CD8-positive, alpha-beta memory T cell (primary cell): ENCODE measurements at places on chromosomes 4 and X.

DNA sequence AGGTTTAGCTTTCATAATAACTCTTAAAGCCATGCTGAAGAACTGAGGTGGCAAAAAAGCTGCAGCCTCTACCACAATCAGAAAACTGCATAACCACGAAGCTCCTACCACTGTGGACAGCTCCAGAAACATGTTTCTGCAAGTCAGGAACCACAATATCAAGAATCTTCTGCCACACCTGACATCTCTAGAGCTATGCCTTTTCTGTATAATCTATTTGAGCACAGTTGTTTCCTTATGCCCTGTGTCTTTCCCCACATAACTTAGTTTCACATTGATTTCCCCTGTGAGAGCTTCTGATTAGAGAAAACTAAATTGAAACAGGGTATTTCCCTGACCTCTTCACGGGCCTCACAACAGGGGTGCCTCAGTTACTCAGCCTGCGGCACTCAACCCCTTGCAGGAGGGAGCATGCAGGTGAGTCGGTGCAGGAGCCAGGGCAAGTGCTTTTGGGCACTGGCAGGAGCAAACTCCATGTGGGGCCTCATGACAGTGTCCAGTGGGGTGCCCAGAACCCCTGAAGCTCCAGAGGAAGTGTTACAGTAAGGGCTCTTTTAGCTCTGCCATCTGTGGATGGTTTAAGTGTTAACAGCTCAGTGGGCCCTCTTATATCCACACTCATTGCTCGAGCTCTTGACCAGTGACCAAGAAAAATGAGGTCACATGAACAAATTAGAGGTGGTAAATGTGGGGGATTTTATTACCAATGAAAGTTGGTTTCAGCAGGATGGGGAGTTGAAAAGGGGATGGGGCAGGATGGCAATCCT lies 132.8 kb upstream of the BMP3 start:
- no peak for DNase-seq

- no peak for DNase-seq
These were observed 49.7 kb upstream of the GPRIN3 start for GRCh38 chr4:89357340-89357739.

- DNase-seq, result no peak
These were observed 387.3 kb upstream of the ADGRL3 start for GRCh38 chr4:60812811-60813210.

- no peak for DNase-seq
These were observed 9.6 kb upstream of the MTMR1 start for GRCh38 chrX:150683536-150684146.

GRCh38 chr4:81260443-81261101 lies 45.5 kb upstream of the PRKG2 start:
- DNase-seq, result no peak

DNA sequence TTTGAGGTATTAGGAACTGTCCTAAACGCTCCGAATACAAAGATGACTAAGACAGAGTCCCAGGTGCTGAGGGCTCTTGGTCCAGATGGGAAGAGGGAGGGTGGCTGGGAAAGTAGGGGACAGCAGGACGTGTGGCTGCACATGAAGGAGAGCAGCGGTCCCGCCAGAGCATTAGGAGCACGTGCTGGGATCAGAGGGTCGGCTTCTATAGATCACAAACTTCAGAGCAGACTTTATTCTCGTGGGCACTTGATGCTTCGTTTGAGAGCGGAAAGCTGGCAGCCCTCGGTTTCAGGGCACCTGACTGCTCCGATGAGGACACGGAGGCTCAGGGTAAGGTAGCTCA lies 26.1 kb downstream of the ZBTB49 start:
- no peak for DNase-seq
